ENCODE measurements at places on chromosomes 4 and X.

GRCh38 chr4:144906181-144906925 lies 191.6 kb downstream of the ANAPC10 start:
- DNase-seq, result no peak

DNA sequence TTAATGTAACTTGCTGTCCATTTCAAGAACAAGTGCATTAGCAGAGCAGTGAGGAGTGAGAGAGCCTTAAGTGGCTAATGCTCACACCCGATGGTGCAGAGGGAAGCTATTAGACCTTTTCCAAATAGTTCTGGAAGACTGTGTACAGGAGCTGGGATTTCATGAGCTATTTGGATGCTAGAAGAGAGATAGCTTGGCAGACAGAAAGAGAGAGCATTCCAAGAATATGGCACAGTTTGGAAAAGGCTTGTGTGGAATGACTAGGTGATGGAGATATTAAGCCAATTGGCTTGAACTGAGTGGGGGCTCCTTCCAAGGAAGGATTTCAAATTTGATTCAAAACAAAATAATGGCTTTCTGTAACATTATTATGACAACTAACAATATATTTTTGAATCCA lies 1097.2 kb upstream of the TENM3 start:
- no peak for DNase-seq

- no peak for DNase-seq
Observed at GRCh38 chr4:99390055-99390454, 37.5 kb upstream of the ADH1C start.

GRCh38 chr4:107834241-107834794 lies 9.6 kb downstream of the SGMS2 start:
- no peak for DNase-seq

DNA sequence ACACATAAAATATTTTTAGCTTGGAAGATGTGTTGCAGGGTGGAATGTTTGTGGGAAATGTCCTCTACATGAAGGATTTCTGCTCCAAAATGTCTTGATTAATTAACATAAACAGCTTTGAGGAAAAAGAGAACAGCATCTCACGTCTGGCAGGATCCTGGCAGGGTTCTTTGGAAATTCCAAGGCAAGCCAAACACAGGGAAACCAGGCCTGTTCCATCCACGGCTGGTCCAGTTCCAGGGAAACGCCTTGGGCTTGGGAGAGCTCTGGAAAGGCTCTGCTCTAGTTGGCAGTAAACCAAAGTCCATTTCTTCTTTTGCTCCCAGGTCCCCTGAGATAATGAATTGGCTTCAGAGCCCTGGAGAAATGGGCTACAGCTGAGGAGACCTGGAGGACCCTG lies 42.4 kb upstream of the GAB1 start:
- DNase-seq, result no peak

GRCh38 chr4:34718576-34719245 lies 1525.6 kb downstream of the ARAP2 start:
- no peak for DNase-seq

- no peak for DNase-seq
Observed at GRCh38 chr4:56619160-56619559, 61.9 kb downstream of the HOPX start.

DNA sequence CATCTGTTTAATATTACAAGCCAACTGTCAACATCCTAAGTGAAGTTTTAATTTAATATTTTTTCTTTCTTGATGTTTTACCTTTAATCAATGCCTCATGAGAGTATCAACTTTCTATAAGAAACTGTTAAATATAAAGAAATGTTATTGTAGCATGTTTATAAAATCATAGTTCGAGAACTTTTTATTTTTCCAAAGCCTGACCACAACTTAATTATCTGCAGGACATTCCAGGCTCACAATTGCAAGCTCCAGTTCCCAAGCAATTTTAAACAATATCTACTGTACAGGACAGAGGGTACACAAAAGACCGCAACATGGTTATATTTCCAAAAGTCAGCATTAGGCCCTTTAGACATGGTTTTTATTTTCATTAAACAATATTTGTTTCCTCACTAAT lies 20.1 kb downstream of the STX18 start:
- DNase-seq, result no peak

- DNase-seq, result no peak
Observed at GRCh38 chr4:2857349-2857927, 13.8 kb downstream of the ADD1 start.

GRCh38 chr4:175823015-175823742 lies 11.1 kb upstream of the GPM6A start:
- no peak for DNase-seq

DNA sequence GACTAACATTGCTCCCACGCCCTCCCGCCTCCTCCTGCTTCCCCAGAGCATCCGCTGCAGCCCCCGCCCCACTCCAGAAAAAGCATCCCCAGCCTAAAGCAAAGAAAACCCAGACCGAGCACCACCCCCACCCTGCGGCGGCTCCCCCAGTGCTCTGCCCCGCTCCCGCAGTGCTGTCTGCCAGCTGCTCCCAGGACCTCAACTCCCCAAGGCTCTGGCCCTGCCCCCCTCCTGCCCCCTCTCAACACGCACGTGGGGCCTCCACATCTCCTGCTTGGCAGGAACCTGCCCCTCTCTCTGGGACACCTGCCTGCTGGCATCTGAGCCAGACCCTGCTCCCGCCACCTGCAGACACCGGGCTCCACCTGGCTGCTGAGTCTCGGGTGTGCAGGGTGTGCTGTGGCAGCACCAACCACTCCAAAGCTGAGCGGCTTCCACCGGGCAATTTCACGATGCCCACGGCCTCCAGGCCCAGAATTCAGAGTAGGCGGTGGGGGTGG lies 79.4 kb downstream of the FAM53A start:
- DNase-seq, result peak; percentile 30
